ENCODE measurements at places on chromosomes 3 and 15.

GRCh38 chr3:61646851-61647525, 85.6 kb downstream of the PTPRG start:
- DNase-seq: no peak

DNA sequence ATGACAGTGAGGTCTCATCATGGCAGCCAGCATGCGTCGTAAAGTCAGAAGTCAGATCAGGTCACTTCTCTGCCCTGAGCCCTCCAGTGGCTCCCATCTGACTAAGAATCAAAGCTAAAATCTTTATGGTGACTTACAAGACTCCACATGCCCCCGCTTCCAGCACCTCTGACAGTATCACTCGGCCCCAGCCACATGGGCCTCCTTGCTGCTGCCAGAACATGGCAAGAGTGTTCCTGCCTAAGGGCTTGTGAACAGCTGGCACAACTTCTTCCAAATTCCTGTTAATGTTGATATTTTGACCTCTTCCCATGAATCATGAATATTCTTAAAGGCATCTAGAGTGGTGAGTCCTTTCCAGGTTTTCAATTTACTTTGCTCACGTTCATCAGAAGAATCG, 20.5 kb downstream of the POLR2M start:
- no peak for DNase-seq

DNA sequence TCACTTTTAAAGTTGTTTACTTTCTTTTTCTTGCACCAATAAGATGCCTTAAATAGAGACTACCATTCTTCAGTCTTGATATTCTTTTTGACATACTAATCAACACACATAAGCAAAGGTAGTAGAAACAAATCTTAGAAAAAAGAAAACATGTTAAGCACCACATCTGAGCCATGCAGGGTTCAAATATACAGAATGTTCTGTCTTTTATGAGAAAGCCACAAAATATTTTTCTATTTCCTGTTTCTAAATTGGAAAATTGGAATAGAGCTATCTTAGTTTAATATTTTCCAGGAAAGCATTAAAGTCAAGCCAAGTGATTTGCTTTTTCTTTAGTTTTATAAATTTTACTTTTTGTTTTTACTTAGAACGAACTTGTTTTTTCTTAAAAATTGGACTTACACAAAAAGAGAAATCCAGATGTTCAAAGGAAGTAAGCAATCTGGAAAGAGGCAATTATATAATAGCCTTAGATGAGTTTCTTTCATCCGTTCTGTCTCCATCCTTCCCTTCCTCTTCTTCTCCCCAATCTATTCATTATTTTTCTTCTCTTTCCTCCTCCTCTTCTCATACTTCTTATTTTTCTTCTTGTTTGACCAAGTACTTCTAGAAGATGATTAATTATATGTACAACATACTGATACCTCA, 731.7 kb downstream of the SQOR start:
- no peak for DNase-seq

DNA sequence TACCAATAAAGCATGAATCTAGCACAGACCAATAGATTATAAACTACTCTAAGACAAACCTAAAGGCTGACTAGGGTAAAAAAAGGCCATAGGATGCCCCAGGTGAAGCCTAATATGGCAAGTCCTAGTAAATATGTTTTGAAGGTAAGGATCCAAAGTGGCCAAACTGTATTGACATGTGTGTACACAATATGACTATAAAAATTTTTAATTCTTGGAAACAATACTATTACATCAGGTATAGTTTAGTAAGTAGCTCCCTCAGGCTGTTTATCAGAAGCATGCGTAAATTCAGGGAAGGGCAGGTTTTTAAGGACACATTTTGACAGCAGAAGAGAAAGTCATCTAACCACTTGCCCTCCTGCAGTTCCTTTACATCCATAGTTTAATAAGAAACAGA, 18.8 kb downstream of the GNB4 start:
- DNase-seq: no peak

DNA sequence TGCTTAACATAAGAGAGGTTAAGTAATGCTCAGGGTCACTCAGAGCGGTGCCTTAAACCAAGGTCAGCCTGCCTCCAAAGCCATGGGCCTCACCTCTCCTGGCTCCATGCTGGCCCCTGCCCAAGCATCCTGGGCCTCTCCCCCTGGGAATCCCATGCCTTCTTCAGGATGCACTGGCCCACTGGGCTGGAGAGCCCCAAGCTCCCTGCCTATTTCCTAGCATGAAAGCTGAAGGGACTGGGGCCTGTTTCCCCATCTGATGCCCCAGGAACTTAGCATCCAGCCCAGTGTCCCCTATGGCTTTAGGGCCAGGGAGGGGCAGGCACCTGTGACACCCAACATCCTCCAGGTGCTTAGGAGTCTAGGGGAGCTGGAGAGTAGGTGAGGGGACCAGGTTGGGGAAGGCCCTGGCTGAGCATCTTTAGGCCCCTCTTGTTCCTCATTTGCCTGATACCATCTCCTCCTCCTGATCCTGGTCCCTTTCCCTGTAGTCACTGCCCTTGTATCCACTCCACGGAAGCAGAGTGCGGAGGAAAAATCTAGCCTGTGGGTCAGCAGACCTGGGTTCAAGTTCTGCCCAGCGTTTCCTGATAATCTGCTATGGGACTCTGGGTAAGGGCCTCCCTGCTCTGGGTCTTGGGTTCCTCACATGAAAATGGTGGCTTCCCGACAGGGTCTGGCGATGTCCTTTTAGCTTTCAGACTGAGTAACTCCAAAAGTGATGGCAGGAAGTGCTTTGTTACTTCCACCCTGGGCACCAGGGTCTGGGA, 28.6 kb downstream of the EHD4 start:
- no peak for DNase-seq
